ENCODE measurements at places on chromosomes 11 and 22. TPM values are rescaled to one million over a fixed set of nuclear protein-coding genes. Genes with fewer than 3 reads are reported as not detected.

DNA sequence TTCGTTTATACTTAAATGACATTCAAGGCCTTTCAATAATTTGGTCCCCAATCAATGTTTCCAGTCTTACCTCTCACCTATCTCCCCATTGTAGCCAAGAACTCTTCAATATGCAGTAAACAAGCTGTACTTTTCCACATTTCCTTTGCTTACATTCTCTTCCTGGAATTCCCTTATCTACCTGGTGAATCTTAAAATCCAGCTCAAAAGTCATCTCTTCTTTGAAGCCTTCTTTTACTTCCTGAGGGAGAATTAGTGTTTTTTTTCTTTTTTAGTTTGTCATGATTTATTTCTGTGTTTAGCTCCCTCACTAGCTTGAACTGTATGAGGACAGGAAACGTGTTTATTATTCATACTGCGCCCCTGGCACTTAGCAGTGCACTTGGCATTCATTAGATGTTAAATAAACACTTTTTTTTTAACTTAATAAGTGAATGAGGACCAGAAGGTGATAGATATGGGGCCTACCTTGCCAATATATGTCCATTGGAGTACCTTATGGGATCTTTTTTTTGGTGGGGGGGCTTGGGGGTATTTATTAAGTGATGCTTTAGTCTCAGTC lies 4.9 kb upstream of the PTS start:
- no peak for DNase-seq

The E2F8 gene
- total RNA-seq = 46.5 TPM

The GTSE1 gene
- 114 TPM for total RNA-seq

GRCh38 chr11:78020246-78020645 lies 2.8 kb downstream of the KCTD14 start:
- DNase-seq = no peak

GRCh38 chr22:43425976-43426785 lies 14.4 kb downstream of the MPPED1 start:
- DNase-seq = no peak

The DDI1 gene
- total RNA-seq = not detected

GRCh38 chr11:122979103-122979814 lies 2.4 kb downstream of the BSX start:
- DNase-seq = no peak

GRCh38 chr11:91912322-91912721 lies 312.3 kb upstream of the FAT3 start:
- DNase-seq = no peak

The KCNA4 gene
- not detected for total RNA-seq

The KDM4E gene
- not detected for total RNA-seq

- no peak for DNase-seq
Measured at GRCh38 chr11:2309251-2310072, 7.6 kb downstream of the TSPAN32 start.

DNA sequence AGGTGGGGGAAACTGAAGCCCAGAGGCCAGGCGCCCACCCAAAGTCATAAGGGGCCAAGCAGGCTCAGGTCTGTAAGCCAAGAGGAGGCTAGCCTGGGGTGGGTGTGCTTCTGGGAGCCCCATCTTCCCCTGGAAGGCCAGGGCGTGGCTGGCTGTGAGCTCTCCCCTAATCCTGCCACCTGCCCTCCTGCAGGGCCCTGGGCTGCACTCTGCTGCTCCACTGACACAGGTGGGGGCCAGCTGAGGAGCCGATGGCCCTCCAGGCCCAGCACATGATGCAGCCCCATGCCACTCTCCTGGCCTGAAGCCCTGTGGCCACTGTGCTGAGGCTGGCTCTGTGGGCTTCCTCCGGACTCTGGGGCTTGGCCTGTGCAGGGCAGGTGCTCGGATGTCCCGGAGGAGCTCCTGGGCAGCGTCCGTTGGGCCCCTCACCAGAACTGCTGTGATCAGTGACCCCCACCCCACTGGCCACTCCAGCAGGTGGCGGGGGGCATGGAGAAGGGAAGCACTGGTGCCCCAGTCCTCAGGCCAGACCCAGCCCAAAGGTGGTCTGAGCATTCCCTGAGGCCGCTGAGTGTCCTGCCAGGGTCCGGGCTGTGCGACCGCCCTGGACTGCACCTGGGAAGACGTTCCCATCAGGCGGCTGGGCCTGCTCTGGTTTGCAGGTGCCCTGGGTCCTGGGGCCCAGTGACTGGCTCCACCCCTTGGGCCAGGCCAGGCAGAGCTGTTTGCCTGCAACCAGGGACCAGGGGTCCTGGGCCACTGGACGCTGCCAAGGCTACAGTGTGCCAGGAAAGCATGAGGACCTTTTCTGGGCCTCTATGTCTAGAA lies 8.5 kb downstream of the PIM3 start:
- peak; percentile 24 for DNase-seq

- DNase-seq = no peak
Measured at GRCh38 chr11:12942157-12942556, 67.0 kb upstream of the RASSF10 start.

The MS4A8 gene
- total RNA-seq = not detected

- DNase-seq = no peak
Measured at GRCh38 chr11:36354221-36355003, 58.3 kb downstream of the PRR5L start.

DNA sequence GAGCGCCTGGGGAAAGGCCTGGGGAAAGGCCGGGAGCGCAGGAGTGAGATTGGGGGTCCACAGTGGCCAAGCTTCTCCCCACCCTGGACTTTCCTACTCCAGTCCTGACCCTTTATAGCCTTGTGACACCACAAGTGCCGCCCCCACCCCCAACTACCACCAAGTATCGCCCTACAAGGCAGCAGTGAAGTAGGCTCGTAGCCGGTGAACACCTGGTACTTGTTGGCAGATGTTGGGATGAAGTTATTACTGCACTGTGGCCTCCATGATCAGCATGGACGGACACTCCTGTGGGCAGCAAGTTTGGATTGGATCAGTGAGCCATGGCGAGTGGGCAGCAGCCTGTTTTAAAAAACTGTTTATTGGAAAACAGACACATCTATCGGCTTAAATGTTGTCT lies 45.0 kb downstream of the EIF3F start:
- DNase-seq = peak; percentile 15

DNA sequence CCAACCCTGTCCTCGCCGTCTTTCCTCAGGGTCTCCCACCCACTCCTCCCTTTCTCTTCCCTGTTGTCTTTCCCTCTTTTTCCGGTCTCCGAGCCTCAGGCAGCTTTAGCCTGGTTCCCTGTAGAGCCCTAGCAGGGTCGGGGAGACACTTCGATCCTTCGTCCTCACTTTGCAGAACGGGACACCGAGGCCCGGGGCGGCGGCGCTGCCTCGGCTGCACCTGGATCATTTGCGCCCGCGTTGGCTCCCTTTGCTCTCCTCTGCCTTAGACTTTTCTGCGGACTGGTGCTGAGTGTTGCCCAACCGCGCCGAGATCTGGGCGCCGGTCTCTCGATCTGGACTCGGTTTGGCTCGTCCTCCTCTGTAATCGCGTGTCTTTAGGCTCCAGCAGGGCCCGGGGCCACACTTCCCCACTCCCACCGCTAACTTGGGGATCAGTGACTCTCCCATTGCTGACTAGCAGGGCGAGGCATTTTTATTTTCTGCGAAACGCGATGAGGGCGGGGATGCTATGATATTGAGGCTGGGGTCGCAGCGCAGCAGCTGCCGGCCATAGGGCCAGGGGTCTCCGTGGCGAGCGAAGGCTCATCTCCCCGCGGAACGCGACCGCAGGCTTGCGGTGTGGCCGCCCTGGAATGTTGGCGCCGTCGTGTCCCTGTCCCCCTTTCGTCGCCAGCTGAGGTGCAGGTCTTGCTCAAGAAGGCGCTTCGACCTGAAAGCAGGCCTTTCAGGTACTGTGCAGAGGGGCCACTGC lies 1.6 kb upstream of the E2F8 start:
- peak; percentile 30 for DNase-seq

- DNase-seq = no peak
Measured at GRCh38 chr22:48695251-48695650, 1132.4 kb downstream of the BRD1 start.

GRCh38 chr11:1226226-1226985 lies 3.5 kb downstream of the MUC5B start:
- no peak for DNase-seq

DNA sequence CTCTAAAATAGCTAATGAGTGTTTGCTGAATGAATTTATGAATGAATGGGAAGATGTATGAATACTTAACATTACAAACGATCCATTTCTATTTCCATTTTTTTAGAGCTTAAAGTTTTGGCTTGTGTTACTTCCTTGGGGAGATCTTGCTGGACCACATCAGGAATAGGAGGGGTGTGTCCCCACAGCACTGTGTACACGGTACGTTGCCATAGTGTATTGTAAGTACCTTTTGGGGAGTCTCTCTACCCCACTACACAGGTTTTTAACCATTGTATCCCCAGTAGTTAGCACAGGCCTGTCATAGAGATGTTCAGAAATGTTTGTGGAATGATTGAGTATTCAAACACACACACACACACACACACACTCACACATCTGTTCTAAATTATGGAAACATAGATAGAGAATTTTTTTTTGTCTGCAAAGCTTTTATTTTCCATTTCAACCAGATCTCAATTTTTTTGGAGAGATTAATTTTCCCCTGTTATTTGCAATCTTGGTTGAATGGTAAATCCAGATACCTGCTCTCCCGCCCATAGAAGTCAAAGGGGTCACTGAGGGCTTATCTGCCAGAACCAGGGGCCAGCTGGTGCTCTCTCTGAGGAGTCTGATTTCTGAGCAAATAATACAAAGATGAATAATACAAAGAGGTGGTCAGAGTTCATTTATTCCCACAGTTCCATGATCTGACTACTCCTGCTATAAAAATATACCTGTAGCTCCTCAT lies 471.0 kb downstream of the INSC start:
- DNase-seq = no peak

GRCh38 chr22:50010676-50011446 lies 1.7 kb downstream of the IL17REL start:
- DNase-seq = no peak

The OR51L1 gene
- not detected for total RNA-seq

The USP35 gene
- total RNA-seq = 11.9 TPM

GRCh38 chr11:65404638-65405339 lies 17.8 kb upstream of the NEAT1 start:
- no peak for DNase-seq

DNA sequence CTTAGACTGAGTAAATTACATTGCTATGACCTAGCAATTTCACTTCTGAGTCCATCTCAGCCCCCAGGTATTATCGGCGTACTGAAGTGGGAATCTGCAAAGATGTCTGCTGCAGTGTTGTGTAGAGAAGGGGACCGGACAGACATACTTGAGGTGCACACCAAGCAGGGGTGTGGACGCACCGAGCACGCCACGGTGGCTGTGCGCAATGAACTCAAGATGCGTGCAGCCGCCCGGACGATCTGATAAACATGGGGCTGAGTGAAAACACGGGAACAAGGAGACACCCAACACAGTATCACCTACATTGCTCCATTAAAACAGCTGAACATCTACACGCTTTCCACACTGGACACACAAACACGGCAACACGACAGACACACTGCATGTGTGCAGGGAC lies 454.3 kb downstream of the OPCML start:
- DNase-seq = no peak

The TSSK2 gene
- total RNA-seq = not detected

DNA sequence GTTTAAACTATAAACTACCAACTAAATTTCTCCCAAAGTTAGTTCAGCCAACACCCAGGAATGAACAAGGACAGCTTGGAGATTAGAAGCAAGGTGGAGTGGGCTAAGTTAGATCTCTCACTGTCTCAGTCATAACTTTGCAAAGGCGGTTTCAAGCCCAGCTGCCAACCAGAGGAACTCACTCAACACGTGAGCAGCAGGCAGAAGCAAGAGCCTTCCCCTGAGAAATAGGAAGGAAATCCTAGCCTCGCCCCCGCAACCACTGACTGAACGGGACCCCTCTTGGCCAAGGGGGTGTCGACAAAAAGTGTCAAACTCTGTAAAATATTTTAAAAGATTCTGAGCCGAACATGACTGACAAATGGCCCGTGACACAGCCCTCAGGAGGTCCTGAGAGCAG lies 4.4 kb upstream of the KRTAP5-9 start:
- no peak for DNase-seq

DNA sequence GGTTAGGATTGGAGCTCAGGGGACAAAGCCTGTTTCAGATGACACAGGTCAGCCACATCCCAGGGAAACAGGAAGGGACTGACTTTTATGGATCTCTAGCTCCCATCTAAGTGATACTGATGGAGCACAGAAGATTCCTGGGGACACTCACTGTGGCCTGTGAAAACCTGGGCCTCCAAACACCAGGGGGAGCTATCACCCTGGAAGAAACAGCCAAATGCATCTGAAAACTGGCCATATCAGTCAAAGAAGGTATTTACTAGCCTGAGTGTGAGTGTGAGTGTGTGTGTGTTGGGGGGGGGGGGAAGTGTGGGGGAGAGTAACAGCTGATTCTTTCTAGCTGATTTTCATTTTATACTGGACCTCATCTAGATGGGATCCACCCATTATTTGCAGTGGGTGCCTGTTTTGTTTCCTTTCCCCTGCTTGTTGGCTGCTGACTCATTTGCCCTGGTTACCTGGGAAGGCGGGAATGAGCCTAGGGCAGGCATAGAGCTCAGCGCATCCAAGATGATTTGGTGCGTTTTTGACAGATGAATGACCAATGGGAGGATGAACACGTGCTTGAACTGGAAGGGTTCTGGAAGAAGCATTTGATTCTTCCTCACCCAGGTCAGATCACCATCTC lies 284.0 kb downstream of the KIRREL3 start:
- DNase-seq = peak; percentile 47

DNA sequence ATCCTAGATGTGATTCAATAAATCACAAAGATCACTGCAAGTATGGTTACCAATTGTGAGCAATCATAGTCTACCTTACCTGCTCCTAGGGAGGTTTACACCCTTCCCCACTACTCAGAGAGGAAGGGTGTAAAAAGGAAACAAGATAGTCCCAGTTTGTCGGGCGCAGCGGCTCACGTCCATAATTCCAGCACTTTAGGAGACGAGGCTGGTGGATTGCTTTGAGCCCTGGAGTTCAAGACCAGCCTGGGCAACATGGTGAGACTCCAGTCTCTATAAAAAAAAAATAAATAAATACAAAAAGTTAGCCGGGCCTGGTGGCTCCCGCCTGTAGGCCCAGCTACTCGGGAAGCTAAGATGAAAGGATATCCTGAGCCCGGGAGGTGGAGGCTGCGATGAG lies 962 bp upstream of the AMBRA1 start:
- DNase-seq = no peak

GRCh38 chr11:107834995-107835394 lies 23.6 kb downstream of the SLC35F2 start:
- no peak for DNase-seq

The BIK gene
- 1.7 TPM for total RNA-seq

DNA sequence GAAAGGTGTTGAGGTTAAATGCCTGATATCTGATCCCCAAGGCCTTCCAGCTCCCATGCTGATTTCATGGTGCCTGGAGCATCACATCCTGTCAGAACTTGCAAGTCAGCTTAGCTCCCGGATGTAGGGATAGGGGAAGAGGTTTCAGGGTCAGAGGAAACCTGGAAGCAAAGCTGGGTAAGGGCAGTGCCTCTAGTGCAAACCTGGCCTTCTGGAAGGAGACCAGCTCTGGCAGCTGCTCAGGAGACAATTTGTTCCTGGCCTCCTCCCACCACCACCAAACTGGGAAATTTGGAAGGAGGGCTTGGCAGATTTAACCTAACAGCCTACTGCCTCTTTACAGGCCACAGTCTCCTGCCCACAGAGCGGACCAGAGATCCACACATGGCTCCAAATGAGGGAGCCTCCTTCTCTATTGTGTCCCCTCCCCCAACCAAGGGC lies 9.2 kb upstream of the TSKU start:
- no peak for DNase-seq
